ENCODE measurements at places on chromosomes 7 and 10. TPM values are rescaled to one million over a fixed set of nuclear protein-coding genes. Genes with fewer than 3 reads are reported as not detected.

DNA sequence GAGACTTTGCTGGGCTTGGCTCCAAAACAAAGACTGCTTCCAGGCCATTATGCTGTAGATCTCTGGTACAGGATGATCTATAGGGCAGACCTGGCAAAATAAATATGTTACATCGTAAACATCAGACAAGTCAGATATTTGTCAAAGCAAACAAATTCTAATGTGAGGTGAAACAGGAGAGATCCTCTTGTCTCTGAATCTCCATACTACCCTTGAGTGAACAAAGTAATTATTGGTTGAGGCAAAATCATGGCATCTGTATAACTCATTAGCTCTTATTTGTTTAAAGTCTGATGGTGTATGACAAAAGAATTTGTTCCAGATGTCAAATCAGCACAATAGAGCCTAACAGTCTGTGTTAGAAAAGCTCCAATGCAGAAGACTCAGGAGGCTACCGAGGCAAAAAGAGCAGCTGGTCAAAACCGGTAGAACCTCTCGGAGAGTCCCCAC is 1291.5 kb downstream of the TYW1 start:
- no peak for DNase-seq

- DNase-seq = no peak
These were observed 16.5 kb downstream of the CREB3L2 start for GRCh38 chr7:137985253-137985896.

The CPA4 gene
- not detected for total RNA-seq

The PYROXD2 gene
- 10.4 TPM for total RNA-seq

The PTPRZ1 gene
- total RNA-seq = 0.80 TPM

GRCh38 chr10:36066850-36067249 is 424.8 kb upstream of the FZD8 start:
- DNase-seq = no peak

- no peak for DNase-seq
These were observed 121.7 kb upstream of the CCDC6 start for GRCh38 chr10:60028081-60028480.

DNA sequence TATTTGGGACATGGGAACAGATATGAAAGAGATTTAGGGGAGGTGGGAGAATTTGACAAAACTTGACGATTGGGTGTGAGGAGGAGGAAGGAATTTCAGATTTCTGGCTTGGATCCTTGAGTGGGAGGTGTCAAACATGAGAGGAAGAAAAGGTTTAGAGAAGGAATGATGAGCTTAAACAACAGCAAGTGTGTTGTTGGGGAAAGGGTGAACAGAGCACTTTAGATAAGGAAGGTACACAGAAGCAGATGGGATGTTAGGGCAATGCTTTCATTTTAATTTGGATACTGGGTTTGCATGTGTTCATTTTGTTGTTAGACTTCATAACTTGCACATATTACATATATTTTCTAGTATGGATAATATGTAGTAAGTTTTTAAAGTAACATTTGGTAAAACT is 23.2 kb downstream of the REEP3 start:
- no peak for DNase-seq

The TMEM196 gene
- total RNA-seq = not detected

DNA sequence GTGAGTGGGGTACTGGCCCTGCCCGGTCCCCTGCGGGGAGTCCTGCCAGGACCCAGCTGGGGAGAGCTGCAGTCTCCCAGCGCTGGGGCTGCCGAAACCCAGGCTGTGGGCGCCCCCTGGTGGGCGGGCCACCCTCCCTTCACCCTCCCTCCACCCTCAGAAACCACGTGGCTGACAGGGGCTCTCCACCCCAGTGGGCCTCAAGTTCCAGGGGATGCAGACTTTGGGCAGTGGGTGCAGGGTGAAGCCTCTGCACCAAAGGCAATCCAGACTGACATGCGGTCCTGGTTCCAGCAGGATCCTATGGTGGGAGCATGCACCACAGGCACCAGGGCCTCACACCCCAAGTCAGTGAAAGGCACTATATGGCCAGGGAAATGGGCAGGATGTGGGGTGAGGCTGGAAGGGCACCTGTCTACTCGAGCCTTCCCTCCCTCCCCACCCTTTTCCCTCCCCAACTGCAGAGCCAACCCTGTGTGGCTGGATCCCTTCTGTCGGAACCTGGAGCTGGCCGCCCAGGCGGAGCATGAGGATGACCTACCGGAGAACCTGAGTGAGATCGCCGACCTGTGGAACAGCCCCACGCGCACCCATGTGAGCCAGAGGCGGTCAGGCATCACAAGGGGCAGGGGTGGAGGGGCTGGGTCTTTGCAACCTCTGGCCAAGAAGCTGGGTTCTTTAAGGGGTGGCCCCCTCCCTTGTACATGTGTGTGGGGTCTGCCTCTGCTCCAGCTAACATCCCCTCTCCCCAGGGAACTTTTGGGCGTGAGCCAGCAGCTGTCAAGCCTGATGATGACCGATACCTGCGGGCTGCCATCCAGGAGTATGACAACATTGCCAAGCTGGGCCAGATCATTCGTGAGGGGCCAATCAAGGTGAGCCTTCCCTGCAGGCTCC is 38.8 kb downstream of the PSAP start:
- DNase-seq = peak; percentile 68

- no peak for DNase-seq
These were observed 88.2 kb upstream of the IMMP2L start for GRCh38 chr7:111650456-111650999.

The C7orf33 gene
- not detected for total RNA-seq

- DNase-seq = no peak
These were observed 10.4 kb downstream of the PDZD7 start for GRCh38 chr10:101020427-101021075.

- DNase-seq = no peak
These were observed 307.0 kb downstream of the GATA3 start for GRCh38 chr10:8361510-8361844.

- DNase-seq = no peak
These were observed 21.1 kb upstream of the PCBD1 start for GRCh38 chr10:70909326-70909935.

The TLX1 gene
- not detected for total RNA-seq

DNA sequence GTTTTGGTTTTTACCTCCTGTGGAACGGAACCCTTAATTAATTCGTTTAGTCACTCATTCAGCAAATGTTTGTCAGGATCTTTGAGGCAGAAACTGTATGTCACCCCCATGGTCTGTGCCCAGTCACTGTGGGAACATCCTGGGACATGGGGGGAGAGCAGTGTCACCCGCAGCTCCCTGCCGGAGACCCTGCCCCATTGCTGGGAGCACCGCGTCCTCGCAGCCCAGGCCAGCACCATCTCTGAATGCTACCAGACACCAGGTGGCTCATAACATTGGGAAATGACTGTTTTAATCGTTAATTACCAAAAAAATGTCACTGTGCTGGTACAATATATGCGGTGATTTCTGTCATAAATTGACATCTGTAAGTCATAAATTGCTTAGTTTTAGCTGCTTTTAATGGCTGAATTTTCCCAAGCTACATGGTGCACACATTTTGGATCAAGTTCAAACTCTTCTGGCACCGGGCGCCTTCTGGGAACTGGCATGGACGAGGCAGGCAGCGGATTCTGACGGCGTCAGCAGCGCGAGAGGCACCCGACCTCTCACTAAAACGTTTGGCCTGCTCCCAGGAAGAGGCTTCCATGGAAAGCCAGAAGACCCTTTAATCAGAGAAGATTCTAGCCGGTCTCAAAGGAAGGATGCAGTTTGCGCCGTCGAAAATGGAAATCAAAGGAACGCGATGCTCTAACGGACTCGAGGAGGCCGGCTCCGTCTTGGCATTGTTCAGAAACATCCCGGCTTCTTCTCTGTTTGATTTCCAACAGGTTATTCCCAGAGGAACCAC is 184.2 kb downstream of the ADARB2 start:
- DNase-seq = no peak

The SIRT1 gene
- total RNA-seq = 10.6 TPM

DNA sequence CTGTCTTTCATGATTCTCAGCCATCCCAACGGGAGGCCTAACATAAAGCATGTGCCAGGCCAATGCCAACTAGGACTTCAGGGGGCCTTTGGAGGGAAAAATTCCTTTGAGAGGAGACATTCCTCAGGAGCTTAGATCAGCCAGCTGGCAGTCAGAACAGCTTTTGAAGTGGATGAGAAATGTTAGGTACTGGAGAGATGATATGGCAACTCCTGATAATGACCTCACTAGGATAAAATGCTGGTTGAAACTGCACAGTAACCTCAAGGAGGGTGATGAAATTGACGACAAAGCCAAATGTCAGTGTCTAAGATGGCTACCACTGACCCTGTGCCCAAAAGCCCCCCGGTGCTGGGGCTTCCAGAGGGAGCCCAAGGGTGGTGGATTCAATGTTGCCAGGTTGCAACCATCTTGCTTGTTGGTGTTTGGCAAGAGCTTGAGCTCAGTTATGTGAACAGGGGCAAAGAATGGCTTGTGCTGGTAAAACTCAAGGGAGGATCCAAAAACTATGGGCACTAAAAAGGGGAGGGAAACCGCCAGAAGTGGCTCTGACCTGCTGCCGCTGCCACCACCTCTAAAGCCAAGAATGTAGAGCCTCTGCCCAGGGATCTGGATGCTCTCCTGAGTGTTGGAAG is 121.2 kb downstream of the UBE2H start:
- no peak for DNase-seq

DNA sequence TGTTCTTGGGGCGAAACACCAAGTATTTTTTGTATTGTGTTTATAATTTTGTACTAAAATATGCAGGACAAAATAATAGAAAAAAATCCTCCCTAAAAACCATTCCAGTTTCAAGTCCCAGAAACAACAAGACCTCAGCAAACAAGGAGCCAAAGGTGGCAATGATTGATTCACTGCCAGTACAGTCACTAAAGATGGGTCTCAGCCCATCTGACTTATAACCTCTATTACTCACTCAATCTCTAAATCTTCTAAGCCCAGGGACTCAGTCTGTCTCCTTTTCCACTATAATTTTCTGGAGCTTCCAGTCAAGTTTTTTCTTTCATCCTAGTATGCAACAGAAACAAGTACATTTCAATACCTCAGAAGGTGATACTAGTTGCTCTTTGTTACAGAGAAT is 33.3 kb downstream of the SNX13 start:
- DNase-seq = no peak

GRCh38 chr10:124820121-124820520 is 18.5 kb downstream of the ABRAXAS2 start:
- DNase-seq = no peak

GRCh38 chr10:32938554-32939061 is 19.4 kb downstream of the ITGB1 start:
- DNase-seq = peak; percentile 27

- DNase-seq = no peak
These were observed 400.9 kb downstream of the SORCS3 start for GRCh38 chr10:105041956-105042355.

DNA sequence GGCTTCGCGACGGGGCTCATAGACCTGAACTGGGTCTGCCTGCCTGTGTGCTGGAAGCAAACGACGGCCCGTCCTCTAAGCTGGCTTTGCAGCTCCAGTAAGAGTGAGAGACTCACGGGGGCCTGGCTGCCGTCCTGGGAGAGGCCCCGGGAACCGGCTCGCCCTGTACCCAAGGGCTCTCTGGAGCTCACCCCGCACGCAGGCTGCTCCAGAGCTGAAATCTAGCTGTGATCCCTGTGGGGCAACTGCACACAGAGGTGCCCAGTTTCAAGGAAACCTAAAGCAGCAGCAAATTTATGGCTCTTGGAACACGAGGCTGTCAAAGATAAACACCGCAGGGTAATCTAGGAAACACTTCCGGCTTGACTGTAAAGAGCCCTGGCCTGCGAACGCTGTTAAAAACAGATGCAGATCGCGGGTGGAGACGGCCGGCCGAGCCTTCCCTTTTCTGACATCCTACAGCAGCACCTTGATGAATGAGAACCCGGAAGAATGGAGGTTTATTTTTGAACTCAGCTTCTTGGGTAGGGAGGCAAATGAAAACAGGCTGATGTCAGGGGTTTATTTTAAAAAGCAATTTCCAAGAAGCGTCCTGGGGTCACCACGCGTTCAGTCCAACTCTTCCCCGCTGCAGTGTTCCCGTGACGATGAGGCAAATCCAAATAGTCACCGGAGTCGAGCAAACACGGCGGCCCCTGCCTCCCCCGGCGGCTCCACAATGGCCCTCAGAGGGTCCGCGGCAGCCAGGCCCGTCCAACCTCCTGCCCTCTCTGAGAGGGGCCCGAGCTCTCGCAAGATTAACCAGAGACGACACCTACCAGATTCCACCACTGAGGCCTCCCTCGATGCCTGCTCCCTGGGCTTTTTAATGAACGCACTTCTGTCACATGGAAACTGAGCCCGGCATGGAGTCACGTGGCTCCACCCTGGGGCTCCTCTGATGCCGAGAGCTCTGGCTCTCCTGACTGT is 29.6 kb downstream of the AMZ1 start:
- DNase-seq = peak; percentile 48

DNA sequence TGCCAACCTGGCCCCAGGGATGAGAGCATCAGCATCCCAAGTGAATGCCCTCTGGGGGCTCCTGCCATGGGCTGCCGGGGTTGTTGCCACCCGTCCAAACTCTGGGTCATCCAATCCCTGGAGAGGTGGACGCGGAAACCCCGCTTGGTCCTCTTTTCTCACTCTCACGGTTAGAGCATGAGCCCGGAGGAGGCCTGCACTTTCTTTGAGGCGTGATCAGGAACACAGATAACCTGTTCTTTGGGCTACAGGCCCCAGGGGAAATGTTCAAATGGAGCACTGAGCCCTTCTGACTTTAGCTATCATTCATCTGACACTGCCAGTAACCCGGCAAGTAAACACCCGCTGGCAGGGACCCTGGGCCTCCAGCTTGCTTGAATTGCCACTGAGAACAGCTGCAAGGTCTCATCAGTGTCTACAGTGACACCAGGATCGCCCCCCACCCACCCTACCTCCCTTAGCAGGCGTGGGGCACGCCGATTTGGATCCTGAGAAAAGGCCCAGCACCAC is 29.4 kb upstream of the SLF2 start:
- no peak for DNase-seq

GRCh38 chr7:38373155-38373554 is 99.7 kb upstream of the TARP start:
- no peak for DNase-seq

The PDGFA gene
- 26.0 TPM for total RNA-seq

The PNLIP gene
- total RNA-seq = not detected

The CTNNA3 gene
- total RNA-seq = 159 TPM

GRCh38 chr7:100914208-100914878 is 18.7 kb upstream of the ACHE start:
- DNase-seq = no peak

GRCh38 chr7:137373507-137373906 is 30.0 kb upstream of the PTN start:
- DNase-seq = no peak
